ENCODE measurements at places on chromosomes 2 and 18. TPM values are rescaled to one million over a fixed set of nuclear protein-coding genes. Genes with fewer than 3 reads are reported as not detected.

CRYGD gene
- not detected for polyA plus RNA-seq

DNA sequence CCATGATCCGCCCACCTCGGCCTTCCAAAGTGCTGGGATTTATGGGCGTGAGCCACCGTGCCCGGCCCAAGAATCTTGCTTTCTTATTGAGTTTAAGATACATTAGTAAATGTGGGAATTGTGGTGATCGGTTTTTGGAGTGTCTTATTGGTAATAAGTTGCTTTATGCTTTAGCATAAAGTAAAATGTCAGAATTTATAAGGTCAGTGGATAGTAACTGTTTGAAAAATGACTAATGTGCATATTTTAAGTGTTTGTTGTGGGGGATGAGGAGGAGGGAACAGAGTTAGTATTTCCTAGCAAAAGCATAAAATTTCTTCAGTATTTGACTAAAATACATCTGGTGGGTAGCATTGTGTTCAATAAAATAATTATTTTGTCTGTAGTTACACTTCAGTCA, 77.4 kb downstream of the SLC39A10 start:
- DNase-seq = no peak

TNFRSF11A gene
- polyA plus RNA-seq = 0.09 TPM

ARL4C gene
- 8.2 TPM for polyA plus RNA-seq

DNA sequence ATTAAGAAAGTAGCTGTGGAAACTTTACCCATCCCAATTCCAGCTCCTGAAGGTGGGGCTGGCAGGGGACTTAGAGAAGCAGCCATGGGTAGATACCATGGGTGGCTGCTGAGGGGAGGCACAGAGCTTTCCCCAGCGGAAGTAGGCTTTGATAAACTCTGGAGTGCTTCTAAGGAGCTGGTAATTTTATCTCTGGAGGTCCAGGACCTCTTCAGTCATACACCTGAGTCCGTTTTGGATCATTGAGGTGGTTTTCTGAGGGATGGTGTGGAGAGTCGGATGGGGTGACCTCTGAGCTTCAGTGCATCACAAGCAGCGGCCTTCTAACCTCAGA, 36.7 kb upstream of the BMP10 start:
- no peak for DNase-seq

- no peak for DNase-seq
These were observed 191.7 kb upstream of the ALKAL2 start for GRCh38 chr2:479490-480176.

GRCh38 chr2:53500181-53500580, 267.4 kb upstream of the CHAC2 start:
- peak; percentile 21 for DNase-seq

TEX44 gene
- not detected for polyA plus RNA-seq

GRCh38 chr18:80246445-80247392, 595 bp downstream of the PARD6G start:
- DNase-seq = no peak

UGT1A10 gene
- not detected for polyA plus RNA-seq

FOXI3 gene
- not detected for polyA plus RNA-seq

CYP1B1 gene
- polyA plus RNA-seq = 0.65 TPM

GRCh38 chr2:28623582-28624405, 127.8 kb upstream of the PPP1CB start:
- DNase-seq = no peak

- DNase-seq = peak; percentile 63
These were observed 2.2 kb downstream of the SPATS2L start for GRCh38 chr2:200308546-200309295.

DNA sequence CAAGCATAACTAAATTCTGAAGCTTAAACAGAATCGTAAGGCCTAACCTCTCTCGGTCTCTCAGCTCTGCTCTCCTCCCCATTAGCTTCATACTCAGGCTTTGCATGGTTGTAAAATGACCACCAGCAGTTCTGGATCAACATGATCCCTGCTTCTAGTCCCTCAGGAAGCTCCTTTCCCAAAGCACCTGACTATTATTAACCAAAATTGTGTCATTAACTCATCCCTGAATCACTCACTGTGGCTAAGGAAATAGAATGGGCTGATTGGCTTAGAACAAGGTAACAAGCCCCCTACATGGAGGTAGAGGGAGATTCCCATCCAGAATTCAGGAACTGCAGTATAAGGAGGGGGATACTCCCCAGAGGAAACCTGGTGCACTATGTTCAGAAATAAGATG, 448.3 kb downstream of the ARHGAP15 start:
- DNase-seq = no peak

ERICH2 gene
- polyA plus RNA-seq = not detected

SERPINB11 gene
- polyA plus RNA-seq = 0.12 TPM

DNA sequence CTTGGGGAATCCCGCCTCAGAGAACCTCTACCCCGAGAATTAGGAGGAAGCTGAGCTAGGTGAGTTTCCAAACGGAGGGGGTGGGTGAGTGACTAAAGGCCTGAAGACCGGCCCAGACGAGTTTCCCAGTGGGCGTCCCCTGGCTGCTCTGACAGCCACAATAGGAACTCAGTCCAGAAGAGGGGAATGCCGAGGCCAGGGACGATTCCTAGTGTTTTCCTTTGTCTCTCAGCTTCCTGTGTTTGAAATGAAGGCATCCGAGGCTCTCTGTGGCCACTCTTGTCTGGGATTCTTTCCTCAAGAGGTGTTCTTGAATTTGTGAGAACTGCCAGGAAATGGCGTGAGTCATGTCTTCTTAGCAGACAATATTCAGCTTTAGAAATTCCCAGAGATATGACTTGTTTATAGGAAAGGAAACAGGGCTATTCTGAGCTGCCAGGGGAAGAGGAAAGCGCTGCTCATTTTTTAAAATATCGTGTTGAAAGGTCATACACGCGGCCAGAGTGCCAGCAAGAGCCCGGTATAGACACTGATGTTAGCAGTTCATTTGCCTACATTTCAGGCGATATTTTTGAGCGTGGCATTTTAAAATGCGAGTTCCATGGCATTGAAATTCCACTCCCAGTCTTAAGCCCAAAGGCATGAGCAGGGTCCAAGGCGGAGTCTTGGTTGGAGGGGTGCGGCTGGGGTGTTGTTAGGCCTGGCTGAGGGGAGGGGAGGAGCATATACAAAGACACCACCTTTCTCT, 169.1 kb upstream of the KLF7 start:
- DNase-seq = peak; percentile 100

GRCh38 chr2:120611961-120612360, 123.7 kb upstream of the GLI2 start:
- no peak for DNase-seq

GRCh38 chr2:10500601-10501361, 52.7 kb upstream of the ODC1 start:
- peak; percentile 15 for DNase-seq

GRCh38 chr2:191980483-191980882, 133.6 kb upstream of the CAVIN2 start:
- DNase-seq = no peak

DNA sequence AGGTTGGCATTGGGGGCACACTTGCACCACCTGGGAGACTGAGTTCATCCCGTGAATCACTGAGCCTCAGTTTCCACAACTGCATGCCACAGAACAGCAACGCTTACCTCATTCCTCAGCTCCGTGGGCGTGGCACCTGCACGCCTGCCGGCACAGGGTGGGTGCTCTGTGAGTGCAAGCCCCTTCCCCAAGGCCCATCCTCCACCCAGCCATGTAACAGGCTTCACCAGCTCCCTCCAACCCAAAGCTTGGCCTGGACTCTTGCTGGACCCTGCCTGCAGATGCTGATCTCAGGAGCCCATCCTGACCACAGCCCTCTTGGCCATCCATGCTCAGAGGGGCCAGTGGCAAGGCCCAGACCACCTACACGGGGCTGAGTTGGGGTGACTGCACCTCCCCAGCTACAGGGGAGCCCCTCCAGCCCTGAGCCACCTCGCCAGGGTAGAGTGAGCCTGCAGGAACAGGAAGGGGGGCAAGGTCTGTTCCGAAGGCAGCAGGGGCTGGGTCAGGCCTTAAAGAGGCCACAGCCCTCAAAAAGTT, 1.8 kb downstream of the PRLH start:
- DNase-seq = no peak

ANTXR1 gene
- 32.8 TPM for polyA plus RNA-seq

DNA sequence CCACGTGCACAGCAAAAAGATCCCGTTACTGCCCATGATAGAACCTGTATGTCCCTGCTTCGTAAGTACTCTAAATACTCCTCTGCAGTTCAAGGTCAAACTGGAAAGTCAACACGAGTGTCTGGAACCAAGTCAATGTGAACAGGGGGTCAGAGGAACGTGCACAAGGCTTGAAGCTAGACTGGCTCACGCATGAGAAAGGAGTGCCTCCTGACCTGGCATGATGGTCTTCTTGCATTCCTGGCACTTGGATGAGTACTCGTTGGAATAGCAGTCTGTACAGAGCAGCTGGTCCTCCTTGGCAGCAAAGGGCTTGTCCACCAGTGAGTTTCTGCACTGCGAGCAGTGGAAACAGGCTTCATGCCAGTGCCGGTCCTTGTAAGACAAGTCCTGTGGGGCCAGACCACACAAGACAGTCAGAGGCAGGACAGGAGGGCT, 25.5 kb downstream of the FHL2 start:
- peak; percentile 59 for DNase-seq

MC4R gene
- 0.14 TPM for polyA plus RNA-seq

DNA sequence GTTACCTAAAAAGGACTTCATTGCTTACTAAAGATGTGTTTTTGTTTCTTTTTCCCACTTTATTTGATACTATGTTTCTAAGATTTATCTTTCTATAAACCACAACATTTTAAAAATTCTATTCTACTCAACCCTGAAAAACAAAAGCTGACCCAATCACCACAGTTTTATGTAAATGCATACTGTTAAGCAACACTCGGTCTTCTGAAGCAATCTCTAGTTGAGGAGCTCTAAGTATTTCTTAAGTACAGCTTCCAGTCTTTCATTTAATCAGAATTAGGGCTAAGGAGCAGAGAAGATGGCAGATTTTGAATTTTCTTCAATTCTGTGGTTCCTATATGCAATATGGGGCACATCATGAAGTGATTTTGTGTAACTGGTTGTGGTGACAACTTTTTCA, 72.2 kb upstream of the SLC4A10 start:
- DNase-seq = no peak

RTP5 gene
- polyA plus RNA-seq = not detected

FAM237A gene
- polyA plus RNA-seq = not detected

- no peak for DNase-seq
These were observed 53.9 kb downstream of the BOLA3 start for GRCh38 chr2:74093840-74094239.

CD8B2 gene
- polyA plus RNA-seq = not detected

SAG gene
- polyA plus RNA-seq = not detected

GRCh38 chr2:237876532-237876931, 17.1 kb downstream of the RAMP1 start:
- DNase-seq = no peak

PSMA8 gene
- not detected for polyA plus RNA-seq

DNA sequence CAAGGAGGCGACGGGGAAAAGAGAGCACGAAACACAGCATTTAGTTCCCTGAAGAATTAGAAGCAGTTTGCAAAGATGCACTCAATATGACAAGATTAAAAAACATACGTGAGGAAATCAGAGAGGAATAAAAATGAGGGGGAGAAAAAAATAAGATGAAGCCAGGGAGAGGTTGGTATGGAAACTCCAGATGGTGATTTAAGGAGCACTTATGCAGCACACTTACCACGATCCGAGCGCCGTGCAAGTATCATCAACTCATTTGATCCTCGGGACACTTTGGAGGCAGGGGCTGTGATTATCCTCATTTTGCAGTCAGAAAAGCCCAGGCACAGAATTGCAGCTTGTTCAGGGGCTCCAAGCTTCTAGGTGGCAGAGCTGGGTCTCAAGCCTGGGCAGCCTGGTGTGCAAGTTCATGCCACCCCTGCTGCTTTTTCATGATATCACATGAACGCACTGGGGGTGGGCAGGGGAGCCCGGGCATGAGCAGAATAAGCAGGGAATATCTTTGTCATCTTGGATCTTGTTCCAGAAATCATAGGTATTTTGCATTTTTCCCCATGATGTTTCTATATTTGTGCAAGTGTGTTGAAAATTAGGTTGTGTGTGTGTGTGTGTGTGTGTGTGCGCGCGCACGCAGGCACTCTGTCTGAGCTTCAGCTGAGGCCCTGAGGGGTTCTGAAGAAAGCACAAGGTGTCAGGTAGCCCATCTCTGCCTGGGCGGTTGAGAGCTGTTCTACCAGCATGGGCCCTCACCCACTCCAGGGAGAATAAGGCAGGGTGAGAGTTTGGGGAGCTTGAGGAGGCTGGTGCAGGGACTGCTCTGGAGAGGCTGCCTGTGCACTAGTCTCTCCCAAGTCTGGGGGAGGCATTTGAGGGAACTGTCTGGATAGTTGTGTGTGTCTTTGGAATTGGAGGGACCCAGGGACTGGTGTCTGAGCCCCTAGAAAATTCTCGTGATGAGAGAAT, 25.0 kb upstream of the PDIA6 start:
- no peak for DNase-seq

SCG2 gene
- 0.46 TPM for polyA plus RNA-seq

GRCh38 chr18:28080876-28081300, 96.0 kb downstream of the CDH2 start:
- DNase-seq = peak; percentile 51

GRCh38 chr2:205680067-205680466, 2.2 kb upstream of the NRP2 start:
- peak; percentile 92 for DNase-seq

DNA sequence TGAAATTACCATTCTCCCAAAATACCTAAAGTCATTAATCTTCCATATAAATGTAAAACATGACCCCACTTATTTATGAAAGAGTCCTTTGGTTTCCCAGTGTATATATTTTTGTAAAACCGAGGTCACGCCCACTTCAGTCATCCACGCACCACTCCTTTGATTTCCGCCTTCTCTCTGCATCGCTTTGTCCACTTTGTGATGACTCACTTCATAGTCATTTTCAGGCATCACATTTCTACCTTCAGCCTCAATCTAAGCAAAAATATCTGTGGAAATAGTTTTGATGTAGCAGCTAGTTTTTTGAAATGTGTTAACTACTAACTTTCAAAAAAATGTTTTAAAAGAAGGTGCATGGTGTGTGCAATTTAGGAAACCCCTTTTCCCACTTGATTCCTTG, 793.5 kb upstream of the SOX11 start:
- DNase-seq = no peak

PKP4 gene
- 20.1 TPM for polyA plus RNA-seq

GRCh38 chr2:102337012-102337411, 18.6 kb upstream of the IL18R1 start:
- no peak for DNase-seq

ACMSD gene
- polyA plus RNA-seq = not detected

- DNase-seq = peak; percentile 78
These were observed 90.2 kb upstream of the ODC1 start for GRCh38 chr2:10538224-10538894.

- DNase-seq = no peak
These were observed 4.5 kb upstream of the LIMS2 start for GRCh38 chr2:127679680-127680361.

DNA sequence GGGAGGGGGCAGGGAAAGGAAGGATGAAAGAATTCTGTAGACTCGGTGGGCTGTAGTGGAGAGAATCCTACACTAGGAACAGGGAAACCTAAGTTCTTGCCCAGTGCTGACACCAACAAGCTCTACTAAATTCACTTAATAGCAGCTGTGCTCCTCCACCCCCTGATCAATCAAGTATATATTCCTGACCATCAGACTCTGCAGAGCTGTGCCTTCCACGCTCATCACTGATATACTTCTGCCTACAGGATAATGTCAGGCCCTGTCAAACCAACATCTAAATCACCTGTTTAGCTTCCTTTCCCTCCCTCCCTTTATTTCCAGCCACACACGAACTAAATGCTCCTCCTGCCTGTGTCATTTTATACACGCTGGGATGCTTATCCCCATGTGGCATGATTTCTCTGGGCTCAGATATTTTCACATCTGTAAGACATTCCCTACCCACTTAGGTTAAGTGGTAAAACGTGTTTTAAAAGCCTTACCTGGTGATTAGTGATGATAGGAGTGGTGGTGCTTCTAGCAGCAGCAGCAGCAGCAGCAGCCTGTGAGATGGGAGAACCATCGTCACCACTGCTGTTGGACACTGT, 301.9 kb downstream of the LRRTM1 start:
- DNase-seq = no peak
